Stimulated activated CD4-positive, alpha-beta T cell treated with anti-CD3 and anti-CD28 coated beads, Interleukin-1b, Interleukin-23, amount 100 ng/mL, for 24 hours (primary cell): ENCODE measurements at places on chromosomes 6 and 20.
A peak's percentile ranks its signal among the peaks of the same experiment; 100 is the strongest.

DNA sequence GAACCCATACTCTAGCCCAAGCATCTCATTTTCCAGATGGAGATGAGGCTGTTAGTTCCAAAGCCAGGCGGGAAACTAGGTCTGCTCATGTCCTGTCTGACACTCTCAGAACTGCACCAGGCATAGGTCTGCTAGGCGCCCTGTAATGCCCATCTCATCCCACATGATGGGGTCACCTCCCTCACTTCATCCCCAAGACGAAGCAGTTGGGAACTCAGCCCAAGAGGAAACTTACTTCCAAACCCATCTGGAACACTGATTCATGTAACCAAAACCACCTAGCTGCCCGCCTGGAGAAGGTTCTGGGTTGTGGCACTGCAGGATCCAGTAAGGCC lies 119.4 kb upstream of the PRND start:
- no peak for DNase-seq

GRCh38 chr20:10367943-10368701 lies 65.9 kb downstream of the MKKS start:
- no peak for DNase-seq

- no peak for DNase-seq
Measured at GRCh38 chr6:45667300-45667699, 289.6 kb upstream of the SUPT3H start.

DNA sequence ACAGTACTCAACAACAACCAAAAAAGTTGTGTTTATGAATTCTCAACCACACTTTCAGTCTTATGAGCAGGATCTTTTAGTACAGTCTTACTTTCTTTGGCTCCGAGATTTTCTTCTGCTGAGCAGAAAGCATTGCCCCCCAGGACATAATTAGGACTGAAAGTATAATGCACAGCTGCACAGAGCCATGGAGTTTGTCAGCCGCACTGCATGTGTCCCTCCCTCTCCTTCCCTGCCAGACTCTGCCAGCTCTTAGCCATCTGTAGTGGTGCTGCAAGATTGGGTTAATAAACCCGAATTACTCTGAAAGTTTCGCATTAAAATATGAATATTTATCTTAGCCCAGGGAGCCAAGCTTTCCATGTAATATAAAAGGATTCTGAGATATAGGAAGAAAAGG lies 179.6 kb upstream of the PTCHD4 start:
- DNase-seq: no peak

DNA sequence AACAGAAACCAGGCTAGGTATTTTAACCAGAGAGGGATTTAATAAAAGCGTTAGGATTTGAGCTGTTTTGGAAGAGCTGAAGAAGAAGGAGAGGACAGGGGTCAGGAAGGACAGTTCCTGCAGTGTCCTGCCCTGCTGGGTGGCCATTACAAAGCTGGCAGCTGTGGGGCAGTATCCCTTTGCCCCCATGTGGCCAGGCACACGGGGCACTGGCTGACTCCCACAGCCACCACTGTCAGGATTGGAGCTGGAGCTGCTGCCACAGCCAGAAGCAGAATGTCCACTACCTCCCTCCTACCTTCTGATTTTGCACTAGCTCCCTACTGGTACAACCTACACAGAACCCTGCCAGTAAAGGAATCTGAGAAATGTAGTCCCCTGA lies 46.5 kb downstream of the SLC22A3 start:
- DNase-seq: no peak

DNA sequence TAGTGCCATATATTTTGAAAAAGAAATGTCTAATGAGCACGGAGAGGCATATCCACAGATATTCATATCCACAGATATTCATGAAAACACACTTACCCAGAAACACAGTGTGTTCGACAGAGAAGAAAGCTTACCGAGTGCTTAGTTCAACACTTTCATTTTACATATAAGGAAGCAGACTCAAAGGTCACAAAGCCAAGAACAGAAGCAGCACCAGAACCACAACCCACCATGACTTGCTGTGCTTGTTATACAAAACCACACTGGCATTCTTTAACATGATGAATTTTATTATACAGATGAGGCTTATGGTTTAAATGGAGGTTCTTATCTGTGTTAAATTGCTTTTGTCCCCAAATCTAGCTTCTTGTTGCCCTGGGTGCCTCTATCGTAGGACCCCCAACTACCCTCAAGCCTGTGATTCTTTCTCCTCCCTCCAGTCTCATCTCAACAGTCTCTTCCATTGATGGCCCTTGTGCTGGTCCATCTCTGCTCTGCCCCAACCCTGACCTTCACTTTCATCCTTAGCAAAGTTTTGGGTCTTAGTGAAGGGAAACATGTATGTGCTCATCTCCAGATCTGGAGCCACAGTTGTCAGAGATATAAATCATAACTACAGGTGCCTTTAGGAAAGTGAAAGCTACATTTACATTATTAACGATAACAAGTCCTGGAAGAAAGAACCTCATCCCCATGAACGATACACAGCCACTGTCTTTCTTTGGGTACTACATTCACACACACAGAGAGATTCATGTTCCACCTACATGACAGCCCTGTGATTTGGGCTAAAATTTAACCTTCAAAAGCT lies 40.0 kb downstream of the SF3B5 start:
- DNase-seq: no peak

- no peak for DNase-seq
Measured at GRCh38 chr6:113433335-113433991, 423.7 kb upstream of the MARCKS start.

- DNase-seq: no peak
Measured at GRCh38 chr6:170173335-170173881, 117.5 kb downstream of the DLL1 start.

- DNase-seq: peak; percentile 18
Measured at GRCh38 chr6:125114248-125114858, 39.2 kb upstream of the TPD52L1 start.

GRCh38 chr6:71599359-71599758 lies 287.0 kb upstream of the RIMS1 start:
- DNase-seq: no peak

- DNase-seq: no peak
Measured at GRCh38 chr20:41158082-41158625, 20.8 kb downstream of the PLCG1 start.

DNA sequence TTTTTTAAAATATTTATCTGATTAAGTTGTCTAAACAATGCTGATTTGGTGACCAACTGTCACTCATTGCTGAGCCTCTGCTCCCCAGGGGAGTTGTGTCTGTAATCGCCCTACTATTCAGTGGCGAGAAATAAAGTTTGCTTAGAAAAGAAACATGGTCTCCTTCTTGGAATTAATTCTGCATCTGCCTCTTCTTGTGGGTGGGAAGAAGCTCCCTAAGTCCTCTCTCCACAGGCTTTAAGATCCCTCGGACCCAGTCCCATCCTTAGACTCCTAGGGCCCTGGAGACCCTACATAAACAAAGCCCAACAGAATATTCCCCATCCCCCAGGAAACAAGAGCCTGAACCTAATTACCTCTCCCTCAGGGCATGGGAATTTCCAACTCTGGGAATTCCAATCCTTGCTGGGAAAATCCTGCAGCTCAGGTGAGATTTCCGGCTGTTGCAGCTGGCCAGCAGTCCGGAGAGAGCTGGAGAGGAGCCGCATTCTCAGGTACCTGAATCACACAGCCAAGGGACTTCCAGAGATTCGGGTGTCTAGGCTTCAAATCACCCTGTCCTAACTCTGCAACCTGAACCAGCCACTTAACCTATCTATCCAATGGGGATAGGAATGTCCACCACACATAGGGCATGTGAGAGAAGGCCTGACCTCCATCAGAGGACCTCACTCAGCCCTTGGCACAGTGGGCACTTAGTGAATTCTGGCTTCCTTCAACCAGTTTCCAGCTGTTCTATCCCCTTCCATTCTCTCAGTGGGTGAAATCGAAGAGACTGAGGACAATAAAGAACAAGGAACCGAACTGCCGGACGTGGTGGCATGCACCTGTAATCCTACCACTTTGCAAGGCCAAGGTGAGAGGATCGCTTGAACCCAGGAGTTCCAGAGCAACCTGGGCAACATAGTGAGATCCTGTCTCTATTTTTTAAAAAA lies 3.1 kb downstream of the TNF start:
- no peak for DNase-seq

- DNase-seq: no peak
Measured at GRCh38 chr6:157246048-157246630, 77.2 kb downstream of the TMEM242 start.

DNA sequence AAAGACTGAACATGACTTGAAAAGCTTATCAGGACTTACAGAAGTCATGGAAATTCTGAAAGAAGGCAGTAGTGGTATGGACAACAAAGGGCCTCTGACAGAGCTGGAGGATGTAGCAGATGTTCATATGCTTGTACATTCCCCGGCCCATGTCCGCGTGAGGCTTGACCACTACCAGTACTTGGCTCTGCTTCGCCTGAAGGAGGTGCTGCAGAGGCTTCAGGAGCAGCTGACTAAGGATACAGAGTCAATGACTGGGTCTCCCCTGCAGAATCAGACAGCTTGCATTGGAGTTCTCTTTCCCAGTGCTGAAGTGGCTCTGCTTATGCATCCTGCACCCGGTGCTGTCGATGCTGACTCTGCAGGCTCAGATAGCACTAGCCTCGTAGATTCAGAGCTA lies 29.2 kb downstream of the TAF11 start:
- no peak for DNase-seq
